Chondrocyte (in vitro differentiated cells): ENCODE measurements at places on chromosomes 6 and 20.

GRCh38 chr20:62354031-62354808 lies 12.9 kb downstream of the LAMA5 start:
- no peak for DNase-seq

DNA sequence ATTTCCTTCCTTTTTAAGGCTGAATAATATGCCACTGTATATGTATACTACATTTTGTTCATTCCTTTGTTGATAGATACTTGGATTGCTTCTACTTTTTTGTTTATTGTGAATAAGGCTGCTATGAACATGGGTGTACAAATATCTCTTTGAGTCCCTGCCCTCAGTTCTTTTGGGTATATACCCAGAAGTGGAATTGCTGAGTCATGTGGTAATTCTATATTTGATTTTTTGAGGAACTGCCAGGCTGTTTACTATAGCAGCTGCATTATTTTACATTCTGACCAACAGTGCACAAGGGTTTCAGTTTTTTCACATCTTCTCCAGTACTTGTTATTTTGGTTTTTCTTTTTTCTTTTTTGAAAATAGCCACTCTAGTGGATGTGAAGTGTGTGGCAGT lies 34.1 kb downstream of the CDS2 start:
- DNase-seq: no peak

- no peak for DNase-seq
Observed at GRCh38 chr20:55569084-55569483, 436.2 kb downstream of the CBLN4 start.

DNA sequence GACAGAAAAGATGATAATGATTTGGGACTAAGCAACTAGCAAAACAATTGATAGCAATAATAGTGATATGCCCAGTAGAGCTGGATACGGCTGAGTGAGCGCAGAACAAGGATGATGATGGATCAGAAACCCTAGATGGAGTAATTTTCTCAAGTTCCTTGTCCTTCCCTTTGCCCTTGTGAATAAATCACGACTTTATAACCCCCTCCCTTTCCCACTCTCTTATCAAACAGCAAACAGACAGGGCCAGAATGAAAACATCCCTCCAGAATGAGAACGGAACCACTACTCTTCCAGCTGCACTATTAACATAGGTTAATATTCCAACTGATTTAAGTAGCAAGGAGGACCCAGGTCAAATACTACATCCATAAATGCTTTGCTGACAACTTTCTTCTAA lies 1.3 kb upstream of the MTFR2 start:
- DNase-seq: no peak

DNA sequence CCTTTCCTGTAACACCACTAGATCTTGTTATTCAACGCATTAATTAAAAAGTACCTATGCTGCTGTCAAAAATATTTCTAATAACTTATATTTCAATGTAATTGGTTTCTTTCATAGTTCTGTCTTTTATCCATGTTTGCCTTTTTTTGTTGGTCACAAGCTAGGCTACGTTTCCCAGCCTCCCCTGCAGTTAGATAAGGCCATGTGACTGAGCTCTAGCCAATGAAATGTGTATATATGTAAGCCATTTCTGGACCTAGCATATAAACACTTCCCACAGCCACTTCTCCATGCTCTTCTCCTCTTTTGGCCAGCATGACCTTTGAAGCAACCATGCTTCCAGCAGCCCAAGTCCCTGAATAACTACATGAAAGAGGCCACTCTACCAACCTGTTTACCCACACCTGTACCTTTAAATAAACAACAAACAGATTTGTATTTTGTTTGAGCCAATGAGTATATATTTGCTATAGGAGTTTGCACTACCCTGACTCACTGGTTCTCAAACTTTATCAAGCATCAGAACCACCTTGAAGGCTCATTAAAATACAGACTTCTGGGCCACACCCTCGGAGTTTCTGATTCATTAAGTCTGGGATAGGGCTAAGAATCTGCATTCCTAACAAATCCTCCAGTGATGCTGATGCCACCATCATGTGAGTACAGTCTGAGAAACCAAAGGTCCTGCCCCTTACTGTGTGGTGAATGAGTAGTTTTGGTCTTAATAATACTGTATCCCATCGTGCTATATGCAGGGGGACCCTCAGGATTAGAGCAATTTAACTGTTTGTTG lies 45.6 kb upstream of the BEND6 start:
- no peak for DNase-seq

DNA sequence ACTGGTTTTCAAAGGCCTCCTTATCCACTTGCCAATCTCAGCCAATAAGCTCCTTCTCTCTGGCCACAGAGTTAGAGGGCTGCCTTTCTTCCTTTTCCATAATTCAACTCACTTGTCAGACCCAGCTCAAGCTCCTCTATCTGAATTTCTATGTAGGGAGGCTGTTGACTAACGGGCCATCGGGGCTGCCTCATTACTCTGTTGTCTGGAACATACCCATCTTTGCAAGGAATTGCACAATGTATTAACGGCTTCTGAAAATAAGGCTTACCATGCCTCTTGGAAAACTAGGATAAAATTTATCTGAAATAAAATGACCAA lies 28.5 kb upstream of the KIF6 start:
- DNase-seq: no peak

- no peak for DNase-seq
Observed at GRCh38 chr6:168015009-168015408, 17.5 kb downstream of the KIF25 start.

- DNase-seq: no peak
Observed at GRCh38 chr20:3560578-3560977, 89.8 kb downstream of the ATRN start.

GRCh38 chr6:24861934-24862333 lies 63.2 kb upstream of the ARMH2 start:
- DNase-seq: no peak

DNA sequence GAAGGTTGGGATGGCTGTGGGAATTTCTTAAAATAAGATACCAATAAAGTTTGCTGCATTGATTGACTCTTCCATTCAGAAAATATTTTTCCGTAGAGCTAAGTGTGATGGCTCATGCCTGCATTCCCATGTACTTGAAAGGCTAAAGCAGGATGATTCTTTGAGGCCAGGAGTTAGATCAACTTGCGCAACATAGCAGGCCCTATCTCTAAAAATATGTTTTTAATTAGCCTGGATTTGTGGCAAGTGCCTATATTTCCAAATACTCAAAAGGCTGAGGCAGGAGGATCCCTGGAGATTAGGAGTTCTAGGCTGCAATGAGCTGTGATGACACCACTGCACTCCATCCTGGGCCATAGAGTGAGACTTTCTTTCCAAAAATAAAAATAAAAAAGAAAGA lies 431.2 kb upstream of the PTCHD4 start:
- DNase-seq: no peak

- no peak for DNase-seq
Observed at GRCh38 chr20:51010043-51010365, 12.9 kb downstream of the KCNG1 start.

- no peak for DNase-seq
Observed at GRCh38 chr20:48824830-48825565, 2.8 kb downstream of the PREX1 start.

DNA sequence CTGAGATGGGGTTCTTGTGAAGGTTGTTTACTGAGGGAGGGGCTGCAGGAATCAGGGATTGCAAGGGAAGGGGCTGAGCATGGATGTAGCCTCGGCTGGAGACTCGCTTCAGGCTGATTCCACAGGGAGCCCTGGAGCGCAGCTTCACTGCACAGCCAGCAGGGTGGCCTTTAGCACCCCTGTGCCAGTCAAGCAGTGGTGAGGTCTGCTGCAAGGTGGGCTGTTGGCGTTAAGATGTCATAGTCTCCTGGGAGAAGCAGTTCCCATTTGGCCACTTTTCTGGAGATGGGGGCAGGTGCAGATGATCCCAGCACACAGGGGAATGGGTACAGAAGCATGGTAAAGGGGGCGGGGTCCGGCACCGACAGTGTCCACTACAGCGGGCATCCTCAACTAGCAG lies 126.3 kb downstream of the TOX2 start:
- peak; percentile 59 for DNase-seq

- DNase-seq: no peak
Observed at GRCh38 chr6:23587582-23587981, 538.4 kb upstream of the NRSN1 start.

DNA sequence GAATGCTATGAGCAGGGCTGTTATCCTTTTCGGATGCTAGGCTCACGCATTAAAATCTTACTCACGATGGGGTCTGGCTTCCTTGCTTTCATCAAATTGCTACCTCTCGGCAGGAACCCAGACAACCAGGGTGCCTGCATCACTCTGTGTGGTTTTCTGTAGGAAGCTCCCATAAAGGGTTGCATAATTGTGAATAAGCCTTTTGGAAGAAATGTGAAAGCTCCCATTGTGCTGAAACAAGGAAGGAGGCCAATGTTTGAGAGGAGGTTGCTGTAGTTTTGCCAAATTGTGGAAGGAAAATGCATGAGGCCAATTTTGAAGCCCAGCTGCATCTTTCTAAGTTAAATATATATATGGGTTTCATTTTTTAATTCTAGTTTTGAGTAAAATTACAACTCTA lies 615.5 kb downstream of the C6orf118 start:
- DNase-seq: no peak

DNA sequence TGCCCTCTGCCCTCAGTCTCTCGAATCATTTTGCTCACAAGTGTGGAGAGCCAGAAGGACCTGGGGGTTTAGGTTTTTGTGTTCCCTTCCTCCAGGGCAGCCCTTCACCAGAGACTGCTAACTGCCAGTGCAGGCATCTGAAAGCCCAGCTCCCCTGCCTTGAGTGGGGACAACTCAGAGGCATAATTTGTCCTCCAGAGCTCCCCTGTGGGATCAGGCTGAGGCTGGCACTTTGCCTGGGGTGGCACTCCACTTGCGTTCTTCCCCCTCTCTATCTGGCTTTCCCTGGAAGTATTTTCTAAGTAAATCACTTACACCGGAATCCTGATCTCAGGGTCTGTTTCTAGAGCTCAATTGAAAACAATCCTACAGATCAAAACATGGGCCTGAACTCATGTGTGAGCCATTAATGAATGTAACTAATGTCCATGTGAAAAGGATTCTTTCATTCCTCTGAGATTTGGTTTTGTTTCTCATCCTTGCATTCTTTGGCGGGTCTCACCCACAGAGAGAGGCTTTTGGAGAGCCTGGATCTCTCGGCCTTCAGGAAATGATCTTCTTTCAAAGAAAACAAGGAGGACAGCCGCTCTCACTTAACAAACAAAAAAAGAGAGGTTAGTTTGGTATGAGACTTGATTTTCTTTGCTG lies 125.7 kb upstream of the RIPOR2 start:
- no peak for DNase-seq

DNA sequence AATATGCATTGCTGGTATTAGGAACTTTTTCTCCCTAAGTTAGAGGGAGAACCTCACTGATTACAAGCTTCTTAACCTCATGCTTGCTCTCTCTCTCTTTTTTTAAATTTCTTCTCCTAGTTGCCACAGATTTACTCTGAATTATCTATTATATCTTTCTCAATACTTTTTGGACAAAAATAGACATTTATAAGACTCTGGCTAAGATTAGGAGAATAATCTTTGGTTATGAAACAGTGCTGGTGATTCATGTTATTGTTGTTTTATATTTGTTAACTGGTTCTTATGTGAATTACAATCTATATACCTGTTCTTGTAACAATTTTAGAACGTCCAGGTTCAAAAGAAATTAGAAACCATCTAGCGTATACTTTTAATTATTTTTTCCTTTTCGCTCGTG lies 187.8 kb downstream of the OGFRL1 start:
- DNase-seq: no peak

DNA sequence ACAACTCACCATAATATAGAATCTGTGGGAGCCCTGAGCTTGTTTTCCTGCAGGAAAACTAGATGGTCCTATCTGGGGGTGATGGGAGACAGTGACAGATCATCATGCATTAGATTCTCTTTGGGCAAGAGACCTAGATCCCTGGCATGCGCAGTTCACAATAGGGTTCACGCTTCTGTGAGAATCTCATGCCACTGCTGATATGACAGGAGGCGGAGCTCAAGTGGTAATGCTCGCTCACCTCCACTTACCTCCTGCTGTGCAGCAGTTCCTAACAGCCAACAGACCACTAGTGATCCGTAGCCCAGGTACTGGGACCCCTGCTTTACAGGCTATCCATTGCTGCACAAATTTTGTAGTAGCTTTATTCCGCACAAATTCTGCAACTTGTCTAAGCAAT lies 84.5 kb downstream of the HIVEP2 start:
- DNase-seq: no peak

DNA sequence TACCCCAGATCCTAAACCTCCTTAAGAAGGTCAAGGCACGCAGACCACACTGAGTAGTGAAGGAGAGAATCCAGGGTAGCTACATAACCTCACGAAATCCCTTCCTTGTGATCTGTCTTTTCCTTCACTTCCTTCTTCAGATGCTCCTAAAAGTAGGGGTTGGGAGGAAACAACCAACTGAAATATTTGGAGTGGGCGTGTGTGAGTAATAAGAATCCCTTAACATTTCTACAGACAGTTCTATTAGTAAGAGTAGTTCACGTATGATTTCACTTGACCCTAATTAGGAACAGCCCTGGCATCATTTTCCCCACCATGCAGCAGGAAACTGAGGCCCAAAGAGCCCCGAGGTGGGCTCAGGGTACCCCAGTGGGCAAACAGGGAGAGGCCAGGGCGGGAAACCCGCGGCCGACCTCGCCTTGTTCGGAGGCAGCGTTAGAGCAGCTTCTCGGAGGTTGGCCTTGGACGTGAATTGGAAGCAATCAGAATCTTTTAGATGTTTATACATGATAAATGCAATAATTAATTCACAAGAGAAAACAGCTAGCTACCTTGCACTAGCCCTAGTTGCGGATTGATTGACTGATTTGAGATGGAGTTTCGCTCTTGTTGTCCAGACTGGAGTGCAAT lies 859 bp upstream of the RAE1 start:
- no peak for DNase-seq

GRCh38 chr6:45942953-45943352 lies 72.7 kb downstream of the CLIC5 start:
- no peak for DNase-seq

- DNase-seq: no peak
Observed at GRCh38 chr6:135334169-135334568, 153.1 kb downstream of the MYB start.

DNA sequence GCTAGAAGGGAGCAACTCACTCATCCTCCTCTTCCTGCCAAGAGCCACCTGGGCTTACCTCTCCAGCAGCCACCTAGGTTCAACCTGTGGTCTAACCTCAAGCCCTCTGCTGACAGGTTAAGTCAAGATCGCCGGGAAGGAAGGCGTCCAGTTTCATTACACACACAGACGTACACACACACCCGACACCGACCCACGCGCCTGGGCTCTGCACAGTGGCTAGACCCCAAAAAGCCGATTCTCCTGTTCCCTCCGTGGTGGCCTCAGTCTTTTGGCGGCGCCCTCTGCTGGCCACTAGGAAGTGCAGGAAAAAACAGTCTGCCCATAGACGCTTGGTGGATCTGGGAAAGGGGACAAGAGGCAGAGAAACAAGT lies 52.8 kb downstream of the MRPL14 start:
- peak; percentile 75 for DNase-seq

DNA sequence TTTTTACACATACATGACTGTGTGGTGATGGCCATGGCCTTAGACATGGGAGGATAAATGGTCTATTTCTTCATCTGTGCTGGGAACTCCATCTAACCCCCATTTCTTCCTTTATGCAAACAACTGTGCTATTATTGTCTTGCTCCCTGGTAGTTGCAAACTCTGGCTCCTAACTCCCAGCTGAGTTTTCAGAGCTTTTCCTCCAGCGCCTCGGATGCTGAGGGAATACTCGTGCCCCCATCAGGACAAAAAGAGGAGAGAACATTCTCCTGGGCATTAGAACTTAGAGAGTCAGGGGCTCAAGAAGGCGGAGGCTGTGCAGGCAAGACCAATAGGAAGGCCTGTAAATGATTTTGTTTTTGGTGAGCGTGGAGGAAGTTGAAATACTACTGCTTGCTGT lies 2.1 kb downstream of the DAAM2 start:
- no peak for DNase-seq
